NCI-H524 (cell line): ENCODE measurements at places on chromosomes 1 and 21.

DNA sequence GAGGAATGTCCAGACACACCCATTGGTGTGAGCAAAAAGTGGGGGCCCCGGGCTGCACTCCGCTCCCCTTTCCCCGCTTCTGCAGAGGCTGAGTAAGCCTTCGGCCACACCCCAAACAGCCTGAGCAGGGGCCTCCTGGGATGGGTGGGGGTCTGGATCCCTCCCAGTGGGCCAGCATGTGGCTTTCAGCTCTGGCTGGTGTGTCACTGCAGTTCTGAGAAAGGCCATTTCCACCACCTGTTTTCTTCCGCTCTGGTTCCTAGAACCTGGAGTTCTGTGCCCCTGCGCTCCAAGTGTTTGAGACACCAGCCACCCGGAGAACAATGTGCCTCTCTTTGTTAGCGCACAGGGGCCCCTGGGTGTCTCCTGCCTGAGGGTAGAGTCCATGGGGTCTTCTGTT, 30.9 kb downstream of the SLC37A1 start:
- DNase-seq, result no peak

GRCh38 chr1:89908273-89908671, 86.6 kb upstream of the ZNF326 start:
- no peak for DNase-seq

DNA sequence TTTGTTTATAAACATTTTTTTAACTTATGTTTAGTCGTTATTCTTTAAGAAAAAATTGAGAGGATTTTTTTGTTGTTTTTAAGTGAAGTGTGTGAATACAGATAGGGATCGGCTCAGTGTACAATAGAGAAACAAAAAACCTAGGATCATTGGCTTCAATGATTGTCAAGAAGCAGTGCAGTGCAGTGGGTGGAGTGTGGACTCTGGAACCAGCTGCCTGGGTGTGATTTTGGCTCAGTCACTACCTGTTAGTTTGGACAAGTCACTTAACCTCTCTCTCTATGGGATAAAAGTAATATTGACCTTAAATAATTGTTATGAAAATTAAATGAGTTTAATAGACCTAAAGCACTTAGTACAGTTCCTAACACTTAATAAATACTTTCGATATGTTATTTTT, 41.3 kb downstream of the SCCPDH start:
- no peak for DNase-seq

GRCh38 chr1:232568331-232568852, 61.5 kb downstream of the SIPA1L2 start:
- no peak for DNase-seq

GRCh38 chr1:43545695-43546387, 15.2 kb downstream of the PTPRF start:
- no peak for DNase-seq

GRCh38 chr1:229410370-229410691, 23.6 kb downstream of the ACTA1 start:
- DNase-seq, result no peak
